ENCODE measurements at places on chromosomes 11 and 22. TPM values are rescaled to one million over a fixed set of nuclear protein-coding genes. Genes with fewer than 3 reads are reported as not detected.

DNA sequence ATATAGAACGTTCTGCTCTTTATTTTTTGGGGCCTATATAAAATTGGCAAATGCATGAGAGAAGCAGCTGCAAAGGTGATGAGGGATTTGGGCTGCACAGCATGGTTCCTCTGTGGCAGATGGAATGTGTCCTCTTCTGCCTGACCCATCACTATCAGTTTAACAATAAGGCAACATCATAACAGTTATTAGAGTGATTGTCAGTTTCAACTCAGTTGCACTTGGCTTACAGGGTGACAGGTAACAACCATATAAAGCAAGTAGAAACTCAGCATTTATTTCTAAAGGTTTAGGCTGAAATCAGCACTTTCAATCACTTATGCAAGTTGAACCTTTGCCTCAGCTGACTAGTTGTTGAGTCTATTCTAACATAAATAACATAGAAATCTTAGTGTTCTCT is 935.4 kb upstream of the CHORDC1 start:
- DNase-seq: no peak

The CNGA4 gene
- not detected for total RNA-seq

DNA sequence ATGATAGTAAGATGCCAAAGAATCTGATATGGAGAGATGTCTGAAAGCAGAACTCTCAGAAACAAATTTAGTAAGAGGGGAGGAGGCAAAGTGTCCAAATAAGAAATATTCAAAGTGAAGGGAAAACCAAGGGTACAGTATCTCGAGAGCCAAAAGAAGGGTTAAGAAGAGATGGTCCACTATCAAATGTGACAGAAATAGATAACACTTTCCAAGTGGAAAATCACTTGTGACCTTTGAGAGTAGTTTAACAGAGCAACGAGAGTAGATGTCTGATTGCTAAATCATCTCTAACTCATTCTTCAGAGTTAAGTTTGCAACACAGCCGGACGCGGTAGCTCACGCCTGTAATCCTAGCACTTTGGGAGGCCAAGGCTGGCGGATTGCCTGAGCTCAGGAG is 4.3 kb upstream of the BUD13 start:
- no peak for DNase-seq

The DERL3 gene
- 10.6 TPM for total RNA-seq

The SMTN gene
- 81.4 TPM for total RNA-seq

The OR52A1 gene
- total RNA-seq: not detected

DNA sequence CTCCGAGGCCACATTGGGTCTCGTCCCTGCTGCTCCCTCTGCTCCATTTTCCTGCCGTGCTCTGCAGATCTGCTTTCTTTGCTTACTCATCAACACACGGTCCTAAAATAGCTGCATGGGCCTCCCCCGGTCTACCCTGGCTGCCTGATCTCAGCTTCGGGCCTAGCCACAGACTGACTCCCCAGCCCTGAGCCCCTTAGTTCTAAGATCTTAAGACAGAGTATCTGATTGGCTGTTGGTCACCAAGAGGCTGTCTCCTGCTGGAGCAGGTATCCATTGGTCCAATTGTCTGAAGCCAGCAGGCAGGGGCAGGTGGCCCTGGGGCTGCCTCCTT is 53.7 kb upstream of the NECTIN1 start:
- no peak for DNase-seq

The PKDREJ gene
- 0.07 TPM for total RNA-seq

Data from right atrium auricular region (tissue), 2 donors.